ENCODE measurements at places on chromosomes 1 and 21.

DNA sequence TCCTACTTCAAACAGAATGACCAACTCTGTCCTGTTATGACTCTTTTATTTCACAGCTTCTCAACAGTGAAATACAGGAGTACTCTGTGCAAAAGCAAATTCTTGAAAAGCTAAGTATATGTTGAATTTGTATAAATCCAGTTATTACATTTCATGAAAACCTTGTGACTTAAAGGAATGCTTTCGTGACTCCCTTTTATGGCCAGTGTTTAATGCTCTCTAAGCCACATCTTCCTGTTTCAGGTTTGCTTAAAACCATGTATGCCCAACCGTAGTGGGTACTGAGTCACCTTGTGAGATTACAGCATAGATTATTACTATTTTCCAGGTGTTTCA, 40.2 kb upstream of the KIF1B start:
- DNase-seq, result peak; percentile 30

DNA sequence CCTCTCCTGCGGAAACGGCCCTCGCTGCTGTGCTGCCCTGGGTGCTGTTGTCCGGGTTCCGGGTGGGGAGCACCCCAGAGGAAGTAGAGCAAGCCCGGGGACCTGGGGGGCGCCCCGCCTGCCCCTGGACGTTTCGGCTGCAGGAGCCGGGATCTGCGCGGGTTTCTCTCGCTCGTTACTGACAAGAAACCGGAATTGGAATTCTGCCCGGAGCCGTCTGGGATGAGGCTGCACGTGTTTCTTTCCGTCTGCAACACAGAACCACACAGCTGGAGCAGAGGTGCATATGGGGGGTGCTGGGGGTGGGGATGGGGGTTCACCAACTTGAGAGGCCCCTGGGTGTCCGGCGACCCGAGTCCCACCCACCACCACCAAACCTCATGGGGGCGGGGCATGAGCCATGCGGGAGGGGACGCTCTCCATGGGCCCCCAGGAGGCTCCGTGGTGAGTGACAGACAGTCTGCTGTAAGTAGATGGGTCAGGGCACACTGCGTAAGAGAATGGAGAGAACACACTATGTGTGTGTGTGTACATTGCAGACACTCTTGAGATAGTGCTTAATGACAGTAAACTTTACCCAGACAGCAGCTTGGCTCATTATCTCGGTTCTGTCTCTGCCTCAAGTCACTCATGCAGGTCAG, 261.4 kb upstream of the C1orf174 start:
- no peak for DNase-seq

DNA sequence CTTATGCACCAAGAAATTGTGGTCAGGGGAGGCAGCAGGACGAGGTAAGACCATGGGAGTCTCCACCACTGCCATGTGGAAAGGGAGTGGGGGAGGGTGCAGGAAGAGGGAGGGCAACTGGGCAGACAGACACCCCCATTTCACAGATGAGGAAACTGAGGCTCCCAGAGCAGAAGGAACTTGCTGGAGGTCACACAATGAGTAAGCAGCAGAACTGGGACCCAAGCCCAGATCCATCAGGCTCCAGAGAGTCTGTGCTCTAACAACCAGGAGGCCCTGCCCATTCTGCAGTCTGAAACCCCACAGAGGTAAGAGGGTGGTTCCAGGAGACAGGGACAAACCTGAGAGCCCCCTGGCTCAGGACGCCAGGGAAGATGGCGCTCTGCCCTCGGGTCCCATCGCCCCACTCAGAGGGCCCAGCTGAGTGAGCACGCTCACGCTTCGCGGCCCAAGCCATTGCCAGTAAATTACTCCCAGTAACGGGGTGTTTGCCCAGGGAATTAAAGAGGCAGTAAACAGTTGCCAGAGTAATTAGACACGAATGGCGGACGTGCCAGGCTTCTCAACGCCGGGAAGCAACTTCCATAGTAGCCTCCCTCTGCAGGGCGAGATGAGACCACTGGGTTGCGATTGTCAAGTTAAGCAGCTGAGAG, 59.2 kb downstream of the MATN1 start:
- DNase-seq, result no peak

DNA sequence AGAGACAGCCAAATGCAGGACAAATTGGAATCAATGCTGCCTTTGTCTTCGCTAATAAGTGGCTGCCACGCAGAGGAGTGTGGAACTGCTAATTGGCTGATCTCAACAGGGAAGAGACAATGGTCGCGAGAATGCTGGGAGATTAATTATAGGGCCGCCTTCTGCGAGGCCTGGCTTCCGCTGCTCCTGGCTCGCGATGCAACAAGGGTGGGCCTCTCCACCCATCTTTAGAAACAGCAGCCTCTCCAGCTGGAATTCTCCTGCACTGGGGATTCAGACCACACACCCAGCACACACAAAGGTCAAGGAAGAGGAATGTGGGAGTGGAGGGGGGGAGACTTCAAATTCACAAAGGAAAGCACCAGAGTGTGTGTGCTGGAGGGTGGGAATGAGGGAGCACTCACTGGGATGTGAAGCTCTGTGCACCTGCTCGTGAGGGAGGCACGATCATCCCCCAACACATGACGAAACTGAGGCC, 200.7 kb upstream of the GRIK3 start:
- no peak for DNase-seq

- no peak for DNase-seq
Observed at GRCh38 chr1:67584938-67585337, 100.1 kb upstream of the GADD45A start.

DNA sequence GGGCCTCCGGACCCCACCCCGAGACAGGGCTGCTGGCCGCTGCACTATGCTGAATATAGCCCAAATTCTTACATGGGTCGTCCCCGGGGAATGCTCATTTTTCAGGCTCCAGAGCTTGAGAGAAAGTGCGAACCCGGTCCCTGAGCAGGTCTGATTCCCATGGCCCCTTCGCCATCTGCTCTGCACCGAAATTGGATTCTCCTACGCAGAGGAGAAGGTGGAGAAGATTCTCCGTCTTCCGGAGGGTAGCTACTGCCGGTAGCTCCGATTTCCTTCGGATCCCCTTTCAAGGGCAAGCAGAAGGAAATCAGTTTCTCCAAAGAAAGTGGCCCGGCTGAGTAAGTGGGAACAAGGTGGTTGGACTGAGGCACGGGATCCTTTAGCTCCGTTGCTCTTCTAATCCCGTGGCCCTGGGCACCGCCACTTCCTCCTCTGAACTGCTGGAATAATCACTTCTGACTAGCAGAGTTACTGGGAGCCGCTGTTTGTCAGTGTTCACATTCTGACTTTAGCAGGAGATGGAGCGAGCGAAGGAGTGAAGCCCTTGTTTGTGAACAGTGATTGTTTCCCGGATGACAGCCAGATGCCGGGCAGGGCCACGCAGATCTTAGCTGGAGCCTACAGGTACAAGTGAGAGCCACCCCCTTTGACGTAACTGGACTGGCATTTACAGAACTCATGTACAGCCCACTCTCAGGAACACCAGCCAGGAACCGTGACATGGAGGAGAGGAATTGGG, 1.1 kb upstream of the ZNF496 start:
- no peak for DNase-seq

- DNase-seq, result no peak
Observed at GRCh38 chr1:66278260-66279021, 255.5 kb upstream of the SGIP1 start.

GRCh38 chr1:51570063-51570710, 46.7 kb upstream of the OSBPL9 start:
- DNase-seq, result no peak

GRCh38 chr1:174217787-174218574, 58.7 kb downstream of the RABGAP1L start:
- no peak for DNase-seq

DNA sequence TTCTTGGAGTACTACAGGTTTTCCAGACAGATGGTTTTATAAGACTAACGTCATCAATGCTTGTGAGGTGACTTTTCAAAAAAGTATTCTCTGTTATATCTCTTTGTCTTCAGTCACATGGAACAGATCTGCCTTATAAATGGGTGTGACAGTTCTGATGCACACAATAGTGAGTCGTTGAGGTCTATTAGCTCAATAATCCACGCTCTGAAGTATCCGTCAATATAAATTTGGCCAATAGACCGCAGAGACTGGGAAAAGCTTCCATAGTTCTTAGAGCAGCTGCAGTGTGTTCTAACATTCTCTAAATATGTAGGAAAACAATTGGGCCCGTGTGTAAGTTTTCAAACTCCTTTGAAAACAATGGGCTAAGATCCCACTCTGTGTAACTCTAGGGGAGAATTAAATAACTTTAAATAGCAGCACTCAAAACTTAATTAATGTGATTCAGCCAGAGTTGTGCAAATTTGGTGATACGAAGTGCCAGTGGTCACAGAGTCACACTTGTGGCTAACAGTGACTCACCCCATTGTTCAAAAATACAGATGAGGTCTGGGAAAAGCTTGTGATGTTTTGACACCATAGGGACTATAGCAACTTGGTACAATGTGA, 316.0 kb downstream of the LMO4 start:
- no peak for DNase-seq

GRCh38 chr1:31768939-31769704, 5.0 kb upstream of the ADGRB2 start:
- no peak for DNase-seq

DNA sequence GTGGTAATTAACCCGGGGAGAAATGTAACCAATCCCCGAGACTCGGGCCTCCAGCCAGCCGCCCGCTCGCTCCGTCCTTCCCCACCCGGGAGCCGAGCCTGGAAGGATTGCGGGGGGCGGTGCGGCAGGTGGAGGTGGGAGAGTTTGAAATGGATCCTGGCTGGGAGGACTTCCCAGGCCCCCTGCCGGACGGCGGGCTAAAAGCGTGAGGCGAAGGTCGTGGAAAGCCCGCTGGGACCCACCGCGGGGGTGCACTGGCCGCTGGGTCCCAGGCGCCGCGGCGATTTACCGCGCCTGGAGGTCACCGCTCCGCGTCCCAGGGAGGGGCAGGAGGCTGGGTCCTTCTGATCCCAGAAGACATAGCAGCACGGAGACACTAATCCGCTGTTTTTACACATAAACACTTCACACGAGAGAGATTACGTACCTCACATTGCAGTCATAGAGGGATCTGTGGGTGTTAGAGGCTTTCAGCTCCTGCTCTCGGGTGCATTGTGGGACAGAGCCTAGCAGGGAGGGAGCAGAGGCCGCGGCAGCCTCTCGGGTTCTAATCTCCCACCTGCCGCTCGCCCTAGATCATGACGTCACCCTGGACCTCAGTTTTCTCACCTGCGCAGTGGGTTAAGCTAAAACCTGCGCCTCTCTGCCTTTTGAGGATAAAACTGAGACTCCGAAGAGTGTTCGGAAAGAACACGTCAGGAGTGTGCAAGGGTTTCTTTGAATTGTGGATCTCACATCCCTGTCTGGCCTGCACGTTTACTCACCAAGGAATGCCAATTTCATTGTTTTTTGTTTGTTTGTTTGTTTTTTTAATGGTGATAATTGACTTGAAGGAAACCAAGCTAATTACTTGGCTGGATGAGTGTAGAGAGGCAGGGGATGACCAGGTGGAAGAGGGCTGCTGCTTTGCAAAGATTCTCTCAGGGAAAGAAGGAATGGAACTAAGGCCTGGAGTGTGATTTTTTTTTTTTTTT, 17.1 kb upstream of the TMEM9 start:
- peak; percentile 35 for DNase-seq

- no peak for DNase-seq
Observed at GRCh38 chr1:90325168-90325567, 330.3 kb downstream of the ZNF326 start.

GRCh38 chr21:45632160-45632559, 11.4 kb upstream of the PCBP3 start:
- no peak for DNase-seq

GRCh38 chr1:235270625-235271024, 57.4 kb downstream of the ARID4B start:
- DNase-seq, result no peak

GRCh38 chr1:11617314-11617713, 36.9 kb downstream of the FBXO2 start:
- DNase-seq, result no peak

DNA sequence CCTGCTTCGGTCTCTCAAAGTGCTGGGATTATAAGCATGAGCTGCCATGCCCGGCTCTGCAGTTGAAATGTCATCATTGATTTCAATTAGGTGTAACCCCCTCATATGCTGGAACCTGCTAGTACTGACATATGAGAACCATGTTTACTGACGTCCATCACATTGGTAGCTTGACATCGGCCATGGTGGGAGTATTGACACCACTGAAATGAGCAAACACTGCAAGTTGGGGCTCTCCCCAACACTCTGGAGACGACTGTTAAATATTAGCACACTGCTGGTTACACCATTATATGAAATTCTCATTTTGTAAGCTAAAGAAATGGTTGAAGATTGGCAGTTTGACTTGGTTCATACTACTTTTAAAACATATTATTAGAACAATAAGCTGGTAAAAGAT, 63.7 kb downstream of the CNST start:
- DNase-seq, result no peak

GRCh38 chr1:17539477-17540254, at the start of gene ARHGEF10L:
Gene ARHGEF10L, plus strand, starts transcription at chr1:17539698. Its CDS starts 40,898 bp downstream, at chr1:17580596.
- DNase-seq, result no peak

DNA sequence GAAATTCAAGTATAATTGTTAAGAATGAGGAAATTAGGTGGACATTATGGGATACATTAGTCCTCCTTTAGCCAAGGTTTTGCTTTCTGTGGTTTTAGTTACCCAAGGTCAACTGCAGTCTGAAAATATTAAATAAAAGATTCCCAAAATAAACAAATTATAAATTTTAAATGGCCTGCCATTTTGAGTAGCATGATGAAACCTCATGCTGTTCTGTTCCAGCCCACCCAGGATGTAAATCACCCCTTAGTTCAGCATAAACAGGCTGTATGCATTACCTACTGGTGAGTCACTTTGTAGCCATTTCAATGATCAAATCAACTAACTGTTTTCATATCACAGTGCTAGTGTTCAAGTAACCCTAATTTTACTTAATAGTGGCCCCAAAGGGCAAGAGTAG, 132.5 kb upstream of the LYPLAL1 start:
- no peak for DNase-seq

GRCh38 chr1:115227346-115228082, 110.5 kb downstream of the NGF start:
- DNase-seq, result no peak

DNA sequence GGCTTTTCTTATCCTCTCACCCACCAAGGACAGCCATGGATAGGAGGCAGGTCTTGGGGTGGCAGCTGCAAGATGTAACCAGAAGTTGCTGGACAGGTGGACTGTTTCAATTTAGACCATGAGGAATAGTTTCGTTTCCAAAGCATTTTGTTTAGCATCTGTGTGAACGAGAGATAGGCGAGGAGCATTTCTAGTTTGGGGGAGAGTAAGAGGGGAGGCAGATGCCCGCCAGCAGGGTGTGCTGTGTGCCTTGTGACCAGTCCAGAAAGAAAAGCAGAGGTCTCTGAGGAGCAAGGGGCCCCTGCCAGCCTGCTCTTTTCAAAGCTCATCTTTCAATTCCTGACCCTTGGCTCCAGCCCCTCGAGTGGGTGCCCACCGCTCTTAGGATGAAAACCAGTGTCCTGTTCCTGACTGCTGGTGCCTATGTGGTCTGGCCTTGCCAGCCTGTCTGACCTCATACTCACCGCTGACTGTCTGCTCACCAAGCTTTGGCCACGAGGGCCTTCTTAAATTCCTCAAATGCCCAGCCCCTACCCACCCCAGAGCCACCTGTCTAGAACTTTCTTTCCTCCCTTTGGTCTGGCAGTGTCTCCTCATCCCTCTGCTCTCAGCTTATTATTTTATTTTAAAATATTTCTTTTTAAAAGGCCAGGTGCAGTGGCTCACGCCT, 8.5 kb downstream of the SERINC2 start:
- DNase-seq, result no peak
